ENCODE measurements at places on chromosomes 2 and 18.

DNA sequence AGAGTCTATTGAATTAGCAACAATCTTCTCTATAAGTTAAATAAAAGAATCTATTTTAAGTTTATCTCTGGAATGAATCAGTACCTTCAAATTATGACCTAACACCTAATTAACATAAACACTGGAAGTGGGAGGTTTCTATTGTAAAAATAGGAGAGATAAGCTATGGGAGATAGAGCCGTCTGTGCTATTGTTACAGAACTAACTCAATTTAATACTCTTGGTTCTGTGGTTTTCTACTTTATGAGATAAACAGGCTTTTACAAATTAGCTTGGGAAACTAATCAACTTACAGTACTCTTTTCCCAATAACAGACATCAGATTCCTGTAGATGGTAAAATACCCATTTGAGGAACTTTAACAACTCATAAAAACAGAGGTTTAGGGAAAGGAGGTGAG, 25.6 kb upstream of the STAT1 start:
- DNase-seq: no peak

DNA sequence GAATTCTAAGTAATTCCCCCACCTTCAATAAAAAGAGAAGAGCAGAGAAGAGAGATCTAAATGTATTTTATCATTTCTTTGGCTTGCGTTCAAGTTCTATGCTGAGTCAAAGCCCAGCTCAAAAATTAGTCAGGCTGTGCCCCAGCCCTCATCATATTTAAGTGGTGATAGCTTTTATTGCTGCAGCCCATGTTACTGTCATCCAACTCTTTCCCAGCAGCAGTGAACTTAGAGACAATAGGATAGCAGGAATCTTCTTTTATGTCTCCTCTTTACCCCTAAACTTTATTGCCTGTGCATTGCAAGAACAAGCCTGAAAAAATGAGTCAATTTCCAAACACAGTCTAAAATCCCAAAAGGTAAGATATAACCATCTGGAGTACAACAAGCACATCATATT, 1599.3 kb upstream of the PIK3C3 start:
- no peak for DNase-seq

DNA sequence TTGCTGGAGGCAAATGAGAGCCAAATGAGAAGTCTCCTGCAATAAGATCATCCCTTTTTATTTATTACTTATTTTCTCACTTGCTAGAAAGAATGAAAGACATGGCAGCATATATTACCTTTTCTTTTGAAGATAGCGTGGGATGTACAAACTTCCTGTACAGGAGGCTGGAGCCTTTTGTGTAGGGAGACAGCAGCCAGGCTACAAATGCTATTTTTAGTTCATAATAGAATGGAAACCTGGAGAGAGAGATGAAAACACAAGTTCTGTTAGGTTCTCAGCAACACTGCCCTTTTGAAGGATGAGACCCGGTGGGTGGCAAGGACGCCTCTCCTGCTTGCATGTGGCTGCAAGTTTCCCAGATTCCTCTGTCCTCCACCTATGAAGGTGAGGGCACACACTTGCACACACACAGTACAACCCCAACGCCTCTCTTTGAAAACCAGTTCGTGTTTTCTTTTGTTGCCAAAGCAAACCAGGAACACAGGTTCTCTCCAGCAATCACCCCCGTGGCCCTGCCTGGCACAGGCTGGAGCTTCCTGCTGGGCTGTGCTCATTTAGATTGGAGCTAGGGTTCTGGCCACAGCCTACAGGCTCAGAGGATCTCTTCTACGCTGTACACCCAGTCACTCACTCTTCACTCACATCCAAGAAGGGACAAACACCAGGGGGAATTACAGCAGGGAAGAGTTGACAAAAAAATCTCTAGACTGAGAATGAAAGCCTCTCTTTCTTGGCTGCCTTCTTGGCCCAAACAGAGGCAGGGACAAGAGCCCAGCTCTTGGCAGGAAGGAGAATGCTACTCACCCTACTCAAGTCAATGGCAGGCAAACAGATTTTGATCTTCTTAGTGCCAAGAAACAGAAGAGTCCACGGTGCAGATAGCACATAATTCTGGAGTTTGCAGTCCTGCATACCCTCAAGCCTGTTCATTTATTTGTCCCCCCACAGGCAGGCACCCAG, 55.6 kb downstream of the MRPL35 start:
- no peak for DNase-seq

- no peak for DNase-seq
Measured at GRCh38 chr2:72118951-72119350, 28.7 kb downstream of the CYP26B1 start.
